ENCODE measurements at places on chromosomes 3 and 15.
A peak's percentile ranks its signal among the peaks of the same experiment; 100 is the strongest.

GRCh38 chr3:149095487-149095886 lies 9.2 kb upstream of the HLTF start:
- no peak for DNase-seq

- DNase-seq: no peak
These were observed 113.0 kb upstream of the MME start for GRCh38 chr3:154967090-154967489.

DNA sequence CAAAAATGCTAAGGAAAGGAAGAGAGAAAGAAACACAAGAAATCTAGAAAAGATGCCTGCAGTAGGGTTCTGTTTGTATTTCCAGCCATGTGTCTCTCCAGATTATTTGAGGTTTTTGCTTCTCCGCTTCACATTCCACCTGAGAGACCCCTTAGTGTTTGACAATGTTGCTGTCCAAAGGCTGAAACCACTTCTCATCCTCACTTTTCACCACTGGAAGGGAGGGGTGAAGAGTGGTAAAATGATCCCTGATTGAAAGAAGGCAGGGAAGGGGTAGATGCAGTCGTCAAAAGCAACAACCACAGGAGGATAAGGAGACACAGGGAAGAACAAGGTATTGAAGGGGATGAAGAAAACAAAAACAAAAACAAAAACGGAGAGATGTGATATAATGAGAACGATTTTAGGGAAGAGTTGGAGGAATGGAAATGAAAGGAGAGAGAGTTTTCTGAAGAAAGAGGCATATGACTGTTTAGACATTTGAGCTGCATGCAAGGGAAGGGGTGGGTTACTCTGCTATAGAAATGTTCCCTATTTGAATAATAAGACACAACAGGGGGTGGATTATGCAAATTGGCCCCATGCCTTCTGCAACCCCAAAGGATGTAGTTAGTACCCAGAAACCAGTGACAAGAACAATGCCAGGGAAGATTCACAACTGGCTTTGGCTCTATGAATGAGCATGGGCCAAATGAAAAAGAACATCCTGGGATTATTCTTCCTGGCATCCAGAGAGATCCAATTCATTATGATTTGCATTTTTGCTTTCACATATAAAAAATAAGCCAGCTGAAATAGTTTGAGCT lies 235.9 kb downstream of the GAP43 start:
- no peak for DNase-seq

GRCh38 chr3:151011427-151011826 lies 38.9 kb upstream of the CLRN1 start:
- DNase-seq: no peak

DNA sequence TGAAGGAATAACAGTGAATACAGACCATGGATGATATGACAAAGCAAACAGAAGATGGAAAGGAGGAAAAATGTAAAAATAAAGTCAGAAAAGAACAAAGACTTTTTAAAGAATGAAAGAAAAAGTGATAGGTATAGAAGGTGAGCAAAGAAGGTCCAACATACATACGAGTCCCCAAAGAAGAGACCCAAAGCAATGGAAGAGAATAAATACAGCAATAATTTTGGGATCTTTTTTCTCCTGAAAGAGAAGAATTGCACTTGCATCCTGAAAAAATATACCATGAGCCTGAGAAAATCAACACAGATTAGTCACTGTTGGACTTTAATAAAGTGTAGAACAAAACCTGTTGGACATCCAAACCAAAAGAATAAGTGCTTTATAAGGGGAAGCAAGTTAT lies 85.3 kb upstream of the SLC6A1 start:
- no peak for DNase-seq

DNA sequence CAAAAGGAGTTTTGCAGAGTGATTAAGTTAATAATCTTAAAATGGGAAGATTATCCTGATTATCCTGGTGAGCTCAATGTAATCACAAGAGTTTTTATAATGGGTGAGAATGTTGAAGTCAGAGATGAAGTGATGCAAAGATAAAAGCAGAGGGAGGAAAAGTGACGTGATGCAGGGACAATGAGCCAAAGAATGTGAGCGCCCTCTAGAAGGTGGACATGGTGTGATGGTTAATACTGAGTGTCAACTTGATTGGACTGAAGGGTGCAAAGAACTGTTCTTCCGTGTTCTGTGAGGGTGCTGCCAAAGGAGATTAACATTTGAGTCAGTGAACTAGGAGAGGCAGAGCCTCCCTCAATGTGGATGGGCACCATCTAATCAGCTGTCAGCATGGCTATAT lies 569.6 kb upstream of the AGTR1 start:
- no peak for DNase-seq

DNA sequence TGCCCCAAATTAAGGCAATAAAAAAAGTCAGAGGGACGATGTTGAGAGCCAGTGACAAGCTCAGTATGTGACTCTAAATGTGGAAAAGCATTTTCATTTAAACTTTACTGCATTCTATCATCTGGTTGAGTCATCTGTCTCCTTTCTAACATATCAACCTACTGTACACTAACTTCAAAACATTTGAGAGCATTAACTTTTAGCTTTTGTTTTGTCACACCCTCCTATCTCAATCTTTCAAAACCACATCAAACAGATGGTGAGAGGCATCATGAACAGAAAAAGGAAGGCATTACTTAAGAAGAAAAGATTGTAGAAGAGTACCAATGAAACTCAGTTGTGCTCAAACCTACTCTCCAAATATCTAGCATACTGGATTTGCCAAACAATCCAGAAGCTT lies 4.8 kb downstream of the LRRC58 start:
- DNase-seq: no peak

DNA sequence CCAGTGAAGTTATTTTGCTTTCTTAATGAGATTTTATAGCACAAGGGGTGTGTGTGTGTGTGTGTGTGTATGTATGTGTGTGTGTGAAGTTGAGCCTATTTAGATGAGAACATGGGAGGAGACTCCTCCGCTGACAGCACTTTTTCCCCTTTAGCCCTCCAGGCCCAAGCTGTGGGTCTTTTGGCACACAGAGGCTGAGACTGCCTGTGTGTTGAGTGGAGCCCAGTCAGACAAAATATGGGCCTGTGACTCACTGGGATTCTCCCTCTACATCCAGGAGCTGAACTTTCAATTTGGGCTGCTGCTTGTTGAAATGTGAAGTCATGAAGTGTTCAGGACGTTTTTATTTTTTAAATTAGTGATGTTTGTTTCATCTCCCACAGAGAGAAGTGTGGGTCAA lies 108.0 kb downstream of the MFSD1 start:
- DNase-seq: no peak

DNA sequence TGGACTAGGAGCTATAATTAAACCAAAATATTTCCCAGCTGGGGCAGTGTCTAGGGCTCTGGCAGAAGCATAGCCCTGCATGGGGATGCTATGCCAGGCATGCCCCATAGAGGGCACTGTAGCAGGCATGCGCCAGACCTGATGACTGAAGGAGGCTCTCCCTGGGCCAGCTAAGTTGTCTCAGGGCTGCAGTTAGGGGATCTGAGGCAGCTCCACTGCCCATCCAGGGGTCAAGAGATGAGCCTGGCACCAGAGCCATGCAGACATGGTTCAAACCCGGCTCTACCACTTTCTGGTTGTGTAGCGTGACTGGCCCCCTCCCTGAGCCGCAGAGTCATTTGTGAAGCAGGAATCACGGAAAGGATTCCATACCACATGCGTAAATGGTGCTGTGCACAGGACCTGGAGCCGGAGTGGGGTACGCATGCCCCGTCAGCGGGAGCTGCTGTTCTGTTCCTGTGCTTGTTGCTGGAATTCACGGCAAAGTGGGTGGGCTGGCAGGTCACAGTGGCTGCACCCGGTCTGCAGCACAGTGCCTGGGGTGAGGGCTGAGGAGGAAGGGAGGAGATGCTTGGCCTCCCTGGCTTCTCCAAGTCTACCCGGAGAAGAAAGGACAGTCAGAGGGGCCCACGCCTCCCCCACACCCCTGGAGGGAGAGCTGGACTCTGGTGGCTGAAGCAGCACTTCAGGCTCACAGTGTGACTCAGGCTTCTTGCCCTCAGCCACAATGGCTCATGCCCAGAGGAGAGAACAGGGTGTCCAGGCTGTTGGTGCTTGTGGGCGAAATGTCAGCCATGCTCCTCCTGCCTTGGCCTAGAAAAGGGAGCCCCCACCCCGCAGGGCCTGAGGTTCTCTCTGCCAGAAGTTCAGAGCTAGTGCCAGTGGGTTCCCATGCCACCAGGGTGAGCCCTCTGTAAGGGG lies 43.1 kb downstream of the DNASE1L3 start:
- DNase-seq: peak; percentile 64

- peak; percentile 93 for DNase-seq
These were observed at the start of the genes GNL3 and PBRM1 for GRCh38 chr3:52685709-52686691. Gene GNL3, plus strand, starts transcription at chr3:52686032. Its CDS starts 61 bp downstream, at chr3:52686093. Gene PBRM1, minus strand, starts transcription at chr3:52685913.

DNA sequence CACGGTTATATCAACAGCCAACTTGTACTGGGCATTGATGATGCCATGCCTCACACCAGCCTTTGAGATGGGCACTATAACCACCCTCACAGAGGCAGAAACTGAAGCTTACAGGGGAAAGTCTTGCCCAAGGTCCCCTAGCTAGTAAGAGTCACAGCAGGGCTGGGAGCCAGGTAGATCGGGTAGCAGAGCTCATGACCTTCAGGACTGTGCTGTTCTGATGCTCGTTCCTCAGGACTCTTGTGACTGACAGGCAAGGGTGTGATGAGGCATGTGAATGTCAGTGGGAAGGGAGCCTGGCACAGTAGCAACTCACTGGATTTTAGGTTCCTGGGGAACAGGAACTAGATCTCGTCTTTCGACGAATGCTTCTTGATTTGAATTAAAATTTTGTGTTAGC lies 65.7 kb downstream of the RLBP1 start:
- DNase-seq: no peak

GRCh38 chr15:98131924-98132323 lies 171.4 kb downstream of the ARRDC4 start:
- no peak for DNase-seq

- DNase-seq: no peak
These were observed 147.5 kb upstream of the STRIT1 start for GRCh38 chr3:155441026-155441425.

- DNase-seq: no peak
These were observed 28.2 kb upstream of the BCL6 start for GRCh38 chr3:187773233-187774184.

GRCh38 chr3:67644827-67645226 lies 9.6 kb downstream of the SUCLG2 start:
- no peak for DNase-seq

DNA sequence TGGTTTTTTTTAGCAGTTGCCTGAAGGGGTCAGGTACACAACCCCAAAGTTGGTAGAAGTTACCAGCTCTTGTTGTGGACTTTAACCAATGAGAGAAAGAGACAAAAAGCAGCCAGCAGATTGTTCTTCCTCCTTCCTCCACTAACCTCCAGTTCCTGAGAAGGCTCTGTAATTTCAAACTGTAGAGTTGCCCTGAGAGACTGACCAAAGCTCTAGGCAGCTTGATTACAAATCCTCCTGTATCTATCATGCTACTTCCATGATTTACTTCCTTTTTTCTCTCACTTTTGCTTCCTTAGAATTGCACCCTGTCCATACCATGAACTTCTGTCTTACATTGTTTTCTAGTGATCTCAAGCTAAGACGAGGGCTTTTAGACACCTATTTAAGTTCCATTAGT lies 29.2 kb downstream of the NSUN3 start:
- no peak for DNase-seq

DNA sequence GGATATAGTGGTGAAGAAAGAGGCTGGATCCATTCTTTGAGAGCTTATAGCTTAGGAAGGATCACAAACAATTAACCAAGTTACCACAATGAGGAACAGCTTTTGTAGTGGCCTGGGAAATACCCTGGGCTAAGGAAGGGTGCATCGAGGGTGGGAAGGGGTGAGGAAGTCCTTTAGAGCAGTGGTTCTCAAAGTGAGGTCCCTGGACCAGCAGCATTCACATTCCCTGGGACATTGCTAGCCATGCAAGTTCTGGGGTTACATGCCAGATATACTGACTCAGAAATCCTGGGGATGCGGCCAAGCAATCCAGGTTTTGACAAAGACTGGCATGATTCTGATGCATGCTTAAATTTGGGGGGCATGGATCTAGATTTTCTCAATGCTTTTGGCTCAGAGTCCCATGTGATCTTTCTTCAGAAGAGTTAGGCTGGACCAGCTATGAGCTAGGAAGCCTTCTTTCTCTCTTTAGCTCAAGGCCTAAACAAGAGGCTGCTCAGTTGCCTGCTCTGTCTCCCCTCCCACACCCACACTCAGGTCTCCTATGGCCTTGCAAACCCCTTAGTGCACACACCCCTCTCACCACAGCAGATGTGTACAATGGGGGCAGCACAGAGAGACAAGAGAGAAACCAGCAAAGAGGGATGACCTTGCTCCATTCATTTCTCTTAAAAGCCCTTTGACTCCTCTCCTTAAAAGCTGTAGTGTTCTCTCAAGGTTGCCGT lies 1.8 kb upstream of the CCR1 start:
- DNase-seq: no peak

DNA sequence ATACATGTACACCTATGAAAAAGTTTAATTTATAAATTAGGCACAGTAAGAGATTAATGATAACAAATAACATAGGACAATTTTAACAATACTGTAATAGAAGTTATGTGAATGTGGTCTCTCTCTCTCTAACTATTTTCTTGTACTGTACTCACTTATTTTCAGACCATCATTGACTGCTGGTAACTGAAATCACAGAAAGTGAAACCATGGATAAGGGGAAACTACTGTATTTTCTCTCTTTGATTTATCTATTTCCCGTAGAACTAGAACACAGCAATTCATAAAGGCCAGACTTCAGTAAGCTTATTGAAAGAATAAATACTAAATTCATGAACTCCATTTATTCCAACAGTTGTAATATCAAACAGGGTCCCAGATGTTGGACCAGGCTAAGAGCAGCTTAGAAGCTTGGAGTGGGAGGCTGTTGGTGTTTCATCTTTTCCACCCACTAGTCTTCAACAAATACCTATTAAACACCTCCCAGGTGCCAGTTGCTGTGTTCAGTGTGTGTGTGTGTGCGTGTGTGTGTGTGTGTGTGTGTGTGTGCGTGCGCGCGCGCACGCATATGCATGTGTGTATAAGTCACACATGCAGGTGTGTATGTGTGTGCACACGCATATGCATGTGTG lies 235.4 kb downstream of the FOXP1 start:
- no peak for DNase-seq

DNA sequence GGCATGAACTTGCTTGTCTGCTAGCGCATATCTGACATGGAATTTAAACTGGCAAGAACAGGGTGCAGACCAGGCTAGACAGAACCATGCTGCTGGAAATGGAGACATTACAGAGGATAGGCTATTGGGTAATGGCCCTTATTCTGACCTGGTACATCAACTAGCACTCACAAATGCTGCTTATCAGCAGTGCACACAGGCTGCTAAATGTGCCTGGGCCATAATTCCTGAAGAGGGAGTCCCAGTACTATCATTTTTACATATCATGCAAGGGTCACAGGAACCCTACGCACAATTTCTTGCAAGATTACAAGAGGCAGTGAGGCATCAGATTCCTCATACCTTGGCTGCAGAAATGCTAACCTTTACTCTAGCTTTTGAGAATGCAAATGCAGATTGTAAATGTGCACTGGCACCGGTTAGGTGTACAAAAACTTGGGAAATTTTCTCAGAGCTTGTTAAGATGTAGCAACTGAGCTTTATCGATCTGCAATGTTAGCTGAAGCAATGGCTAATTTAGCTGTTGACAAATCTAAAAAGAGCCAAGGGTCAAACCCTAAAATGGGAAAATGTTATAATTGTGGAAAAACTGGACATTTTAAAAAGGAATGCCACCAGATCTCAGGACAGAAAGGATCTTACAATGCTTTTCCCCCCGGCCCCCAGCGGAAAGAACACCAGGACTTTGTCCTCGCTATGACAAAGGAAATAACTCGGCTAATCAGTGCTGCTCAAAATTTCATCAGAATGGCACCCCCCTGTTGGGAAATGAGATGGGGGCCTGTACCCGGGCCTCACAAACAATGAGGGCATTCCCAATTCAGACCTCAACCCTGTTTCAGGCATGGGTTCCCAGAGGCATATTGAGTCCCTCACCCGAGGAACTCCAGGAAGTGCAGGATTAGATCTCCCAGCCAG lies 21.1 kb downstream of the CCRL2 start:
- no peak for DNase-seq
